ENCODE measurements at places on chromosomes 2 and 18. TPM values are rescaled to one million over a fixed set of nuclear protein-coding genes. Genes with fewer than 3 reads are reported as not detected.

ODC1 gene
- 79.7 TPM for total RNA-seq

MPV17 gene
- 42.6 TPM for total RNA-seq

KLF7 gene
- total RNA-seq, result 16.8 TPM

AQP12A gene
- total RNA-seq, result not detected

DNAH7 gene
- total RNA-seq, result 7.9 TPM

MC4R gene
- not detected for total RNA-seq

UXS1 gene
- total RNA-seq, result 141 TPM

TUBA3E gene
- not detected for total RNA-seq

C2orf66 gene
- total RNA-seq, result not detected

ABCG8 gene
- total RNA-seq, result not detected

CBLN2 gene
- 0.17 TPM for total RNA-seq

MYO7B gene
- total RNA-seq, result 0.25 TPM

UGT1A10 gene
- total RNA-seq, result not detected

BOD1L2 gene
- total RNA-seq, result not detected

SS18 gene
- 189 TPM for total RNA-seq

DAW1 gene
- 1.5 TPM for total RNA-seq

KCTD1 gene
- 24.1 TPM for total RNA-seq

DSC3 gene
- total RNA-seq, result 0.69 TPM

ELOA2 gene
- not detected for total RNA-seq

DNA sequence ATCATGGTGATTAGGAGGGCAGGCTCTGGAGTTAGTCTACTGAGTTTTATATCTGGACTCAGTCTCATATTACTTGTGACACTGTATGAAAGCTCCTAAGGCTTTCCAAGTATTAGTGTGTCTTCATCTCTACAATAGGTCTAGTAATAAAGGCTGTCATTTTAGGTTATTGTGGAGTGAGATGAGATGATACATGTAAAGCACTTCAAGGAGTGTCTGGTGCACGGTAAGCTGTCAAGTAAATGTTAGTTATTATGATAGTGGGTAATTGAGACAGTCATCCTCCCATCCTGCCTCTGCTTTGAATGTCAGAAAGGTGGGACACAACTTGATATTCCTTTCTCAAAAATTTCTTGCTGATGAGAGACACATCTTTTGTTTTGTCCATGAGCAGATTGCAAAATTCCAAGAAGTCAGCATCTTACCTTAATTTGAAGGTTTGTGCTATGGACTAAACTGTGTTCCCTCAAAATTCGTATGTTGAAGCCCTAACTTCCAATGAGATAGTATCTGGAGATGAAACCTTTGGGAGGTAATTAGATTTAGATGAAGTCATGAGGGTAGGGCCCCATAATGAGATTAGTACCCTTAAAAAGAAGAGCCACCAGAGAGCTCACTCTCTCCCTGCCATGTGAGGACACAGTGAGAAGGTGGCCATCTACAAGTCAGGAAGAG is 41.4 kb upstream of the UPP2 start:
- no peak for DNase-seq

DNA sequence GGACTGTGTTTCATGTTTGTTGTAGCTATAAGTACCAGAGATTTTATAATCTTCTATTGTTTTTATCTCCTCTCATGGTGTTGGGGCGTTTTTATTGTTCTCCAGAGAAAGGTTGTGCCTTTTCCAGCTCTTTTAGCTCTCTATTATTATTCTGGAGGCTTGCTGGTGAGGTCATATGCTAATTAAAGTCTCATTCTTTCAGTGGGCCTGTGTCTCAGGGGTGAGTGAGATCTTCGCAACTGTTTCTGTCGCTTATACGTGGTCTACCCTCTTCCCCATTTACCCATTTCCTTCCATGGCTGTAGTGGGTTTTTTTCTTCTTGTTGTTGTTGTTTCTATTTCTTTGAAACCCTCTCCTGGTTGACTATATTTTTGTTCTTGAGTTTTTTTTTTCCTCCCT is 584.9 kb downstream of the TMEM182 start:
- DNase-seq, result no peak

DNA sequence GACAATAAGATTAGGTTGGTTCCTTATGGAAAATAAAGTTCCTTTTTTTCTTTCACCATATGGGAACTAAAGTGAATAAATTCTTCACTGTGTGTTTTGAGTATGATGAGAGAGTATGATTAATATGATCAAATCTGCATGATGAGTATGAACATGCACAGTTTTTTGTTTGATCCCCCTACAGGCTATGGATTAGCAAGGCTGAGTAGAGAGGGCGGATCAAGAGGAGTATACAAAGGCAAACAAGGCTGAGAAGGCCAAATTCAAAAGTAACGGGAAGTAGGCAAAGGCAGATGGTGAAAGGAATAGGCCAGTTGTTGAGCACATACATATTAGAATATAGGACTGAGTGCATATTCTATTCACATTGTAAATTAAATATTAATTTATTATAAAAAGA is 508.2 kb downstream of the LRRTM4 start:
- no peak for DNase-seq

DNA sequence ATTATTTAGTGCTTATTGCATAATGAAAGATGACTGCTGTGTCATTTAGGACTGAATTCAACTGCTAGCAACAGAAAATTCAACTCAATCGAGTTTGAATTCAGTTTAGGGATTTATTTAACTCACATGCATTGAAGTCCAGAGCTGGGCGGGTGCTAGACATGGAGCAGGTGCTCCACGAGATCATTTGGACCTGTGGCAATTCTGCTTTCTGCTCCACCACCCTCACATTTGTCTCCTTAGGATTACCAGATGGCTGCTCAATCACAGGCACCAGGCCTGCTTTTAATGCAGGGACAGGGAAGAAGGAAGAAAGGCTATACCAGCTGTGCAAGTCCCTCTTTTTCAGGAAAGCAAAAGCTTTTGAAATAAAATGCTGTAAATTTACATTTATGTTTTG is 572.9 kb upstream of the SLC8A1 start:
- no peak for DNase-seq

- DNase-seq, result peak; percentile 79
These were observed 34.2 kb upstream of the NCOA1 start for GRCh38 chr2:24456599-24457556.

GRCh38 chr18:75422341-75422910 is 5.1 kb downstream of the SMIM21 start:
- no peak for DNase-seq

- DNase-seq, result peak; percentile 38
These were observed 1.0 kb downstream of the IRS1 start for GRCh38 chr2:226798422-226799210.

GRCh38 chr2:207660994-207661393 is 35.8 kb upstream of the METTL21A start:
- DNase-seq, result peak; percentile 21

GRCh38 chr2:67922080-67922785 is 140.6 kb downstream of the C1D start:
- no peak for DNase-seq

GRCh38 chr2:67214585-67215185 is 182.4 kb upstream of the ETAA1 start:
- DNase-seq, result no peak

DNA sequence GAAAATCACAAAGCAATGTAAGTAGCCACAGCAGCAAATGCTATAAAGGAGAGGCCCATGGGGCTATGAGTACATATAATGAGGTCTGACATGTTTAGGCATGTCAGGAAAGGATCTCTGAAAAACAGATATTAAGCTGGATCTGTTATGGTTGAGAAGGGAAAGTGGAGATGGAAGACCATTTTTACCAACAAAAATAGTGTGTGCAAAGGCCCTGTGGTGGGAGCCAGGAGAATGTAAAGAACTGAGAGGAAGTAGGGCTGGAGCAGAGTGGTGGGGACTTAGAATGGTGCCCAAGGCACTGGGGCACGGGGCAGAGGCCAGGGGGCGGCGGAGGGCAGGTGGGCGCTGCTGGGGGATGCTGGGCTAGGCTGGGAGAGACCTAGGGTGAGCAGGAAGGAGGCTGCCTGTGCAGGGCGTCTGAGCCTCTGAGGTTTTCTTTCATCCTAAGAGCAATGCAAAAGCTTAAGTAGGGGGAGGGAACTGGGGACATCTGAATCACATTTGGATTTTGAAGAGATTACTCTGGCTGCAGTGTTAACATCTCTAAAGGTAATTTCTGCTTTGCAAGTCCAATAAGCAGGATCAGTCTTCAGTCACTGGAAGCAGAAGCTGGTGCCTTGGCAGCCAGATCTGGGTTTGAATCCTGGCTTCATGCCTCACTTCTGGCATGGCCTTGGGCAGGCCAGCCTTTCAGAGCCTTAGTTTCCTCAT is 4.9 kb upstream of the AGFG1 start:
- no peak for DNase-seq

DNA sequence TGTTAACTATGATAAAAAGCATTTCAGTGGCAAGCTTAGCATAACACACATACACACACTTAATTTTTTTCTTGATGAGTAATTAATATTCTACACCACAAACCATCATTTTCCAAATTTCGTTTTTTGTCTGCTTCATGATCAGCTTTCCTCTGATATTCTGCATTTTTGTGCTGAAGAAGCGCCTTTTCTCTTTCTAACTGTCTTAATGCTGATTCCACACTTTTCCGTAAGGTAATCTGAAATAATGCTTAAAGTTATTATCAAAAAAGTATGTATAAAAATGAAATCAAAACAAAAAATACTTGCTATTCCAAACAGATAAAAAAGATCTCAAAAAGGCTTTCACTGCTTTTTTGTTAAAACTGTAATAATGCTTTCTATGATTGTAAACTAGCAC is 60.1 kb downstream of the SLC66A3 start:
- no peak for DNase-seq

GRCh38 chr2:16466821-16467151 is 198.8 kb downstream of the CYRIA start:
- DNase-seq, result no peak

GRCh38 chr2:71631411-71631931 is 178.1 kb downstream of the DYSF start:
- no peak for DNase-seq

- DNase-seq, result peak; percentile 34
These were observed 201.0 kb downstream of the NDUFA10 start for GRCh38 chr2:239824046-239824694.

DNA sequence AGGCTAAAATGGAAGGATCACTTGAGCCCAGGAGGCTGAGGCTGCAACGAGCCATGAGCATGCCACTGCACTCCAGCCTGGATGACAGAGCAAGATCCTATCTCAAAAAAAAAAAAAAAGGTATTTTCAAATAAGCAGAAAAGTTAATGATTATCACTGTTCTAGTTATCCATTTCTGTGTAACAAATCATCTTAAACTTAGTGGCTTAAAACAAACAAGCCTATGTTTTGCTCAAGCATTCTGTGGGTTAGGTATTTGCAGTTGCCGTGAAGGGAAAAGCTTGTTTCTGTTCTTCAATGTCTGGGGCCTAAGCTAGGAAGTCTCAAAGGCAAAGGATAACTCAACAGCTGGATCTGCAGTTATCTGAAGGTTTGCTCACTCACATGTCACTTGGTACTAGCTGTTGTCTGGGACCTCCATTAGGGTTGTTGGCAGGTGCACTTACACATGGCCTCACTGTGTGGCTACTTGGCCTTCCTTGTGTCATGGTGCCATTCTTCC is 14.1 kb downstream of the MFF start:
- peak; percentile 98 for DNase-seq

- DNase-seq, result no peak
These were observed 26.1 kb upstream of the STAT4 start for GRCh38 chr2:191176801-191177438.

- DNase-seq, result no peak
These were observed 43.5 kb upstream of the KCNG2 start for GRCh38 chr18:79754022-79754761.

DNA sequence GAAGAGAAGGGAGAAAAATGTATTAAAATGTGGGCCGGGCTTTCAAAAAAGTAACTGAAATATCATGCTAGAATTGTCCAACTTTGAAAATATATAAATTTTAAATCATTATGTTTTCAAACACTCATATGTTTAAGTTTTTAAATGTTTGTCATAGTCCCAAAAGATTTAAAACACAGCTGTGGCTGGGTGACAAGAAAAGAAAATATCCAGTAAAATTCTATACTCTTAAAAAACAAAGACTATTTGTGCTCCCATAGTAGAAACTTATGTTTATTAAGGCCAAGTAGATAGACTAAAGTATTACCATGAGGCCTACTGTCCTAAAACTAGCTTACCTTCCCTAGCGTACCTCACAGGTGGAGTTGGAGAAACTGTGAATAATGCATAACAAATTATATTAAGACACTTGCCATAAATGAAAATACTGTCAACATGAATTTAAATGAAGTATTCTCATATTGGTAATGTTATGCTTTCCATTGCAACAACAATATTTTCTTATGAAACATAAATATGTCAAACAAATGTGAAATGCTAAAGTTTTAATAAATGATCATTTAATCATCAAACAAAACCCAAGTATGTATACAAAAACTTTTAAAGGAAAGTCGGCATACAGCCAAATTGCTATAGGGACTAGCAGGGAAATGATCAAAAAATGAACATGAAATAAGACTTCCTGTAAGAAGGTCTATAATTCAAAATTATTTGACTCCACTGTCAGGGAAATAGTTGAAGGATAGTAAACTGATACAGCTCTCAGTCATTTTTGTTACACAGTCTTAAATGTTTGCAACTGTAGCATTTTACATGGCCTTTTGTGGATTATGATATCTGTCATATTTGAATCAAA is 13.4 kb downstream of the MEIS1 start:
- DNase-seq, result no peak

- no peak for DNase-seq
These were observed 59.2 kb upstream of the POMC start for GRCh38 chr2:25227576-25227975.

- no peak for DNase-seq
These were observed 35.1 kb downstream of the YWHAQ start for GRCh38 chr2:9595746-9596145.

DNA sequence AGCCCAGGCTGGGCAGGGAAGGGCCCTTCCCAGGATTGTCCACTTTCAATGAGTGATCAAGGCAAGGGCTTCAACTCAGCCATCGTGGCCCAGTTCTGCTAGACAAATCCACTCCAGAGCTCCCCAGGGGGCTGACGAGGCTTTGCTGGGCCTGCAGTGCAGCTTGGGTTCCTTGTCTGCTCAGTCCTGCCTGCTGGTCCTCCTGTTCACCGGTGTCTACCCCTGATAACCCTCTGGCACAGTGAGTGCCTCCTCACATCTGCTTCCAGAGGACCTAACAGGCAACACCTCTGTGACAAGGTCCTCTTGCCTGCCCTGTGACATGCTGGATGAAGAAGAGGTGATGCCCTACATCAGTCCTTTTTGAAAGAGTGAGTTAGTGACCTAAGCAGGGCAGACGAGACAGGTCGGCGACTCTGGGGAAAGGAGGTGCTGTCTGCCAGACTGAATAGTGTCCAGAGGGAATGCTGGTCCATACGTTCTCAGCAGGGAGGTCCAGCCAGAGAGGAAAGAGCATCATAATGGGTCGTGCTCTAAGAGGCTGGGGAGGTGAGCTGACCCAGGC is 20.9 kb upstream of the KCNF1 start:
- no peak for DNase-seq

GRCh38 chr2:108588070-108588668 is 53.9 kb downstream of the LIMS1 start:
- DNase-seq, result no peak

All from renal cortical epithelial cell (primary cell).